ENCODE measurements at places on chromosomes 6 and 20.

DNA sequence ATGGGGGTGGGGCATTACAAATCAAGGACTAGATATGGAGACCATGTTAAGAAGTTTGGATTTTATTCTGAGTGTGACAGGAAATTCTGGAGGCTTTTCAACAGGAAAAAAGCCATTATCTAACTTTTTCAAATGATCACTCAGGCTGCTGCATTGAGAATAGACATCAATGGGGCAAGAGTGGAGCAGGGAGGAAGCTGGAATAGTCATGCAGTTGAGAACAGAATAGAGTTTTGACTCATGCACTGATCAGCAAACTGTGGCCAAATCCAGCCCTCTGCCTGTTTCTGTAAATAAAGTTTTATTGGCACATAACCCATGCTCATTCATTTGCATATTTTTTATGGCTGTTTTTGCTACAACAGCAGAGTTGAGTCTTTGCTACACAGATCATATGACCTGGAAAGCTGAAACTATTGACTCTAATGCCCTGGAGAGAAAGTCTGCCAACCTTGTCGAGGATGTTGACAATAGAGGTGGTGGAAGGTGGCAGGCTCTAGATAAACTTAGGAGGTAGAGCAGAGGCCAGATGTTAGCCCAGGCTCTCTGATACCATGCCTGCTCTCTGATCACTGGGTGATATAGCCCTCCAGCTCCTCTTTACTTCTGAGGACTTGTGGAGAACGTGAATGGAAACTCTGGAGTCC lies 441.8 kb downstream of the PTPRT start:
- no peak for DNase-seq

DNA sequence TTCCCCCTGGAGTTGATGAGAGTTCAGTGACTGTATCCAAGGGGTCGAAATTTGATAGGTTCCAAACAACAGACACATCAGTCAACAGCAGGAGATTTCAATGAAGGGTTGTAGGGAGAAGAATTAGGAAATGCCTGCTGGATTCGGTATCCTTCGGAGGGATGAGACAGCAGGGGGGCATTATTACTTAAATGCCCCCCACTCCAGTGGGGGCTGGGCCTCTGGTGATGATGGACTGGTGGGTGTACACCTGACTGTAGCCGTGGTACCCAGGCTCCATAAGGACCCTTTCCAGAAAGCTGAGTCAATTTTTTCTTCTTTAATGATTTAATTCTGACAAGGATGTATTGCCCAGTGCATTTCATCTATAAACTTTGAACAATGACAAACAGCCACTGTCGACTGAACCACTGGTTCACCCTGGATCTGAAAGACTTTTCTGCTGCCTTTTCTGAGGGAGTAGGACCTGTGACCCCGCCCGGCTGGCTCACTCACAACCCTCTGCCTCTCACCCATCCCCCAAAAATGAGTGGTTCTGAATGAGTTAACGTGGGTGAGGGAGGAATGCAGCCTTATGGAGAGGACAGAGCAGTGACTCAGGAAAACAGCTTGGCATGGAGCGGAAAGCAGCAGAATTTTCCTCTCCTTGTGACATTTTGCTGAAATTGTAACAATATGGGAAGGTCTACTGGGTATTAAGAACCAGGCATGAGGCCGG lies 41.0 kb downstream of the ZMYND8 start:
- no peak for DNase-seq

GRCh38 chr20:35271904-35272303 lies 6.0 kb downstream of the MMP24OS start:
- DNase-seq: no peak

GRCh38 chr6:102488729-102489128 lies 1095.2 kb downstream of the GRIK2 start:
- DNase-seq: no peak

- no peak for DNase-seq
These were observed 15.6 kb downstream of the DDRGK1 start for GRCh38 chr20:3188823-3189413.

Measured in activated CD8-positive, alpha-beta memory T cell treated with anti-CD3 and anti-CD28 coated beads, Interleukin-2, amount 50 U/mL, for 4 hours (primary cell).